ENCODE measurements at places on chromosomes 1 and 21.
A peak's percentile ranks its signal among the peaks of the same experiment; 100 is the strongest.

- DNase-seq: no peak
Observed at GRCh38 chr1:58451560-58452191, 94.8 kb downstream of the OMA1 start.

- DNase-seq: no peak
Observed at GRCh38 chr1:10774615-10775310, 21.7 kb downstream of the CASZ1 start.

- no peak for DNase-seq
Observed at GRCh38 chr1:51859333-51859732, 19.2 kb downstream of the NRDC start.

- no peak for DNase-seq
Observed at GRCh38 chr1:208461680-208462079, 217.5 kb upstream of the PLXNA2 start.

GRCh38 chr1:112026501-112026900 lies 37.0 kb upstream of the KCND3 start:
- DNase-seq: no peak

DNA sequence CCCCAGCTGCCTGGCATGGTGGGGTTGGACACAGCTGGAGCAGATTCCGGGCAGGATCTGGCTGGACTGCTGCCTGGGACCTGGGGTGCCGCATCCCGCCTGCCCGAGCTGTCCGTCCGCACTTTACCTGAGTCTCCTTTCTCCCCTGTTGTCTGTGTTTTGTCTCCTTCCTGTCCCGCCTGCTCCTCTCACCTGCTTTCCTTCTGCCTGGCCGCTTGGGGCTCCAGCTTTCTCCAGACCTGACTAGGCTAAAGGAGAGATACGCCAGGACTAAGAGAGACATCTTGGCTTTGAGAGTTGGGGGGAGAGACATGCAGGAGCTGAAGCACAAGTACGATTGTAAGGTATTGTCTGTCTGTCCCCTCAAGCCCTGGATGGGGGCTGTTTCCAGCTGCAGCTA lies 73.3 kb downstream of the ARHGEF10L start:
- no peak for DNase-seq

DNA sequence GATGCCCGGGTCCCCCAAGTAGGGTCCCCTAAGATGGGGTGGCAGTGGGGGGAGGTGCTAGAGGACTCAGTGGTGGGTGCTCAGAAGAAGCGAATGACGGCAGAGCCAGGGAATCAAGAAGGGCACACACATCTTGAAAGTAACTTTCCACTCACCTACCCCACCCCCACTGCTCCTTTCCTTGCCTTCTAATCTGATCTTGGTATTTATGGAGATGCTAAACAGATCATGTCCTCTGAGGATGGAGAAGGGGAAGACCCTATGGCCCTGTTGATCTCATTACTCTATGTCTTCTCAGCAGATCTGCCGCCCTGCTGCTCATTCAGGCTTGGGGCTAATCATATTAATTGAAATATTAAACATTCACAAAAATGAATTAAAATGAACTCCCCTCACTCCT lies 2.1 kb upstream of the CELF3 start:
- no peak for DNase-seq

DNA sequence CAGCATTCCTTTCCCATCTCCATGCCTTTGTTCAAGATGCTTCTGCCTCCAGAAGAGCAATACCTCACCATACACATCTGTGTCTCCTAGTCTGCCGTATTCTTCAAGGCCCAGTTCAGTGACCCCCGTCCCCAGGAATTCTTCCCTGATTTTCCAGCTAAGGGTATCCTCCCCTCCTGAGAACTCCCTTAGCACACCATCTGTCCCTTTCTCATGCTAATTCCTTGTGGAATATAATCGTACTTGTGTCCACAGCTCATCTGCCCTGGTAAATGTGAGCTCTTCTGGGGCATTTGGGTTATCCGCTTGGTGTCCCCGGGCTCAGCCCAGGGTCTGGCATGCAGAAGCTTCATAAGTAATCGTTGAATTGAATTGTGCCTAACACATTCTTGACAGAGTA lies 40.9 kb downstream of the BEND5 start:
- DNase-seq: no peak

- DNase-seq: no peak
Observed at GRCh38 chr1:155850345-155850744, 6.7 kb downstream of the GON4L start.

DNA sequence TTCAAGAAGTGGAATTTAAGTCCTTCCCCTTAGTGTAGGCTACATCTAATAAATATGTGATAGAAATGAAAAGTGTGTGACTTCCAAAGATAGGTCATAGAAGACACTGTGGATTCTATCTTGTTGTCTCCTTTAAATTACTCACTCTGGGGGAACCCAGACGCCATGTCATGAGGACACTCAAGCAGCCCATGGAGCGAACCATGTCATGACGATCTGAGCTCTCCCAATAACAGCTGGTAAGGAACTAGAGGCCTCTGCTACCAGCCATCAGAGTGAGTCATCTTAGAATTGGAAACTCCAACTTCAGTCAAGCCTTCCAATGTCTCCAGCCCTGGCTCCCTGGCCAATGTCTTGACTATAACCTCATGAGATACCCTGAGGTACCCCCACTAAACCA lies 6.3 kb downstream of the COA7 start:
- DNase-seq: no peak

GRCh38 chr1:179441501-179441900 lies 75.7 kb downstream of the AXDND1 start:
- DNase-seq: no peak

DNA sequence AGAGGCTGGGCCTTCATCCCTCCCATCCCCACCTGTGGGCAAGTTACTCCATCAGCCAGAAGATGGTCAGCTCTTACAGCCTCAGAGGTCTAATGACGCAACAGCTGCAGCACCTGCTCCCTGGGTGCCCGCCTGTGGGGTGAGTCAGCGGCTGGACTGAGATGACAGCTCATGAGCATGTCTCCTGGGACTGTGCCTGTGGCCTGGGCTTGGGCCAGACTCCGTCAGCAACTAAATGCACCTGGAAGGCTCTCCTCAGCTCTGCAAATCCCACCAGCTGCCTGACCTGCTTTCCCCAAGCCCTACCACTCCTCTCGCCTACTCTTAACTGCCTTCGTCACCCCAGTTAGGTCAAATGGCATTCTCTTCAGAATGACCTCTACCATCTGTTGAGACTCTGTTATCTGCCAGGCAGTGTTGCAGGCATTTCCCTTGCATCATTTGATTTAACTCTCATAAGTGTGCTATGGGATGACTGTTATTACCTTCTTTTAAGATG lies 47.7 kb downstream of the ETS2 start:
- DNase-seq: peak; percentile 85

DNA sequence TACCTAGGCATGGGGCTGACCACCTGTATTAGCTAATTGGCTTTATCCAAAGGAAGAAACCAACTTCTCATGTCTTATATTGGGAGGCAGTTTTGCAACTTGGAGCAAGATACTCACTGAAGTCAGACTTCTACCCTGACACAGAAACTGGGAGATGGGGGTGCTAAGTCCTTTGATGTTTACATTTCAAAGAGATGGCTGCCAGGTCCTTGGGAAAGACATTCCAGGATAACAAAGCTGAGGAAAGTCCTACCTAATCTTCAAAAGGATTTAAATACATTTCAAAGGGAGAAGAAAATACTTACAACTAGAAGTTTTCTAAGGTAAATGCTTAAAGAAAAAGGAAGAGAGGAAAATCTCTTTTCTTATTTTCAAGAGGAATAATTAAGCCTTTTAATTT lies 62.1 kb downstream of the FH start:
- DNase-seq: no peak

- DNase-seq: no peak
Observed at GRCh38 chr1:63318201-63318979, 4.0 kb upstream of the FOXD3 start.
